Sciatic nerve (tissue), 2 donors: ENCODE measurements at places on chromosomes 7 and 10. TPM values are rescaled to one million over a fixed set of nuclear protein-coding genes. Genes with fewer than 3 reads are reported as not detected.

DNA sequence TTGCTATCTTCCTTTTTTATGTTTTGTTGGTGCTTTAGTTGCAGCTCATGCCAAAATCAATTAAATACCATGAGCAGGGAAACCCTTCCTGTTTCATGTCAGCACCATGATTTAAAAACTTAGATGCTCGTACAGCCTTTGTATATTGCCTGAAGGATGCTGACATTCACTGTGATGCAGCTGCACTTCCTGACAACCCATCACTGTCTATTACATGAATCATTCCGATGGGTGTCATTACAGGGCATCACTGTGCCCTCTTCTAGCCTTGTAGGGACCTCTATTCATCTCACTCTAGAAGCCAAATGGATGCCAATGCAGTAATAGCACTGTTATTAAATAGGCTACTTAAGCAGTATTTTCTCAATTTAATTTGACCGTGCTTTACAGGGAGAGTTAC is 18.3 kb upstream of the ITGB1 start:
- DNase-seq: no peak

DNA sequence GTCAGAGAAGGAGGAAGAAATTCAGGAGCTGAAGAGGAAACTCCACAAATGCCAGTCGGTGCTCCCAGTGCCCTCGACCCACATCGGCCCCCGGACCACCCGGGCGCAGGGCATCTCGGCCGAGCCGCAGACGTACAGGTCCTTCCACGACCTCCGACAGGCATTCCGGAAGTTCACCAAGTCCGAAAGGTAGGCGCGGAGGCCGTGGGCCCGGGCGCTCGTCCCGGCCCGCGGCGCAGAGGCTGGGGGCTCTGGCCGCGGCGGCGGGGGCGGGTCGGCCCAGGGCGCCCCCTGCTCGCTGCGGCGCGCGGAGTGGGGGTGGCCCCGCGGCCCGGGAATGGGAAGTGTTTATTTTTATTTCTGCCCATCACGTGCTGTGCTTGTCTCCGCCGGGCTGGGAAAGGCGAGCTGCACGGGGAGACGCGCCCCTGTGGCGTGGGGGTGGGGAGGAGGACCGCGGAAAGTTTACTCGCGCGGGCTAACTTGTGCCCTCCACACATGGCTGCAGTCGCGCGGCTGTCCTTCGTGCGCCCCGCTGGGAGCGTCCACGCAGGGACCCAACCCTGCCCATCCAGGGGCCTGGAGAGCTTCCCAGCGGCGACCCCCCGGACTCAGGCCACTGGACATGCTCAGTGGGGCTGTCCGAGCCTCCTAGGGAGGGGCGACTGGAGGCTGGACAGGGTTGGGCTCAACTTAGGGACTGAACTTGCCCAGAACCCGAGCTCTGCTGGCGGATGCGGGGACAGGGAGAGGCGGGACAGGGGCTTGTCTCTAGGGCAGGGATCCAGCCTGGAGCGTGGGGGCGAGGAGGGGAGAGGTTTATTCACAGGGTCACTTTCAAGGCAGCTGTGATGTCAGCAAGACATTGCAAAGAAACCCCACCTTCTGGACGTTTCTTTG is 82.6 kb upstream of the PRKG1 start:
- peak; percentile 70 for DNase-seq

GRCh38 chr10:129223363-129223762 is 243.7 kb upstream of the MGMT start:
- DNase-seq: no peak

- DNase-seq: no peak
These were observed 159.2 kb upstream of the FOXP2 start for GRCh38 chr7:114255404-114255841.

DNA sequence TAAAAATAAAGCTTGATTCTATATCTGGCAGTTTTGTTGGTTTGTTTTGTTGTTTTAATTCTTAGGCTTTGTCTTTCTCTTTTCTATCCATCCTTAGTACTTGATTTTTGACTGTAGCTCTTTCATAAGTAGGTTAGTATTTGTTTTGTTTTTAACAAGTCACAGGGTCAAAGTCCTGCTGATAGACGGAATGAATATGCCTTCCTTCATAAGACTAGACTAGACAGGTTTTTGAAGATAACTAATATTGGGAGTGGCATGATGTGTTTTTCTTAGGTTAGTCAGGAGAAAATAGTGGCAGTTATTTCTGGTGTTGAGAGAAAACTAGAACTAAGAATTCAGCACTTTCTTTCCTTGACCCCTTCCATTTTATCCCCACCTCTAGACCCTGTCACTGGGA is 50.4 kb downstream of the CASD1 start:
- no peak for DNase-seq

- DNase-seq: no peak
These were observed 106.5 kb upstream of the SEMA3C start for GRCh38 chr7:81025360-81025759.

GRCh38 chr7:149240637-149241036 is 1.2 kb downstream of the ZNF212 start:
- no peak for DNase-seq

DNA sequence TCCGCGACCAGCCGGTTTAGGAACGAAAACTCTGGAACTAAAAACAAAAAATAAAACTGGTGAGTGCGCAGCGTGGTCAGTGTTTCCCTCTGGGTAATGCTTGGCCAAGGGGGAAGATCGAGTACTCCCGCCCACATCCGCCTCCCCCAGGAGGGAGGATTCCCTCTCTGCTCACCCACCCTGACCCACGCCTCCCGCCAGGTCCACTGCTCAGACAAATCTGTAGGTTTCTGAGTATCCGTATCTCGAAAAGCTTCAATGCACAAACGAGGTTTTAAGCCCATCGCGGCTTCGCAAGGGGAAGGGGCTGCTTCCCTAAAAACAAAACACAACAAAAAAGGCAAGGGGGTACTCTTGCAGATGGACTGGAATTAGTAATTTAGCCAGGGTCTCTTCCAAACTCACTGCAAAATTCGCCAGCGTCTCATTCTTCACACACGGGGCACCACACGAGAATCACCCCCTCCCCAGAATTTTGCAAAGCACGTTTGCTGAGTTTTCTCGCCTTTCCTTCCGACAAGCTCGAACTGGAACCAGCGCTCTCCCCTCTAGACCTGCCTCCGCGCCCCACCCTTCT is 75.2 kb downstream of the INSIG1 start:
- DNase-seq: no peak

DNA sequence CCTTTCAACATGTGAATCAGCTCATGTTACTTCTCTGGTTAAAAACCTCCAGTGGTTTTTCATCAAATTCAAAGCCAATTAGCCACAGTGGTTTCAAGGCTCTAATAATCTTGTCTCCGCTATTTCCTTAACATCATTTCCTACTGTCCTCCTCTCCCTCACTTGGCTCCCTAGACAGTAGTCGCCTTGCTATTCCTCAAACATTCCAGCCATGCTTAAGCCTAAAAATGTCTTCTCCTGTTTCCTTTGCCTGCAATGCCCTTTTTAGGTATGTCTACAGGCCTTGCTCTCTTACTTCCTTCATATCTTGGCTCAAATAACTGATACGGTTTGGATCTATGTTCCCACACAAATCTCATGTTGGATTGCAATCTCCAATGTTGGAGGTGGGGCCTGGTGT is 779.4 kb upstream of the LRRN3 start:
- DNase-seq: no peak

- no peak for DNase-seq
These were observed 43.8 kb upstream of the RABGEF1 start for GRCh38 chr7:66696774-66697191.

- DNase-seq: no peak
These were observed 6.5 kb downstream of the ASB13 start for GRCh38 chr10:5659702-5660528.

DNA sequence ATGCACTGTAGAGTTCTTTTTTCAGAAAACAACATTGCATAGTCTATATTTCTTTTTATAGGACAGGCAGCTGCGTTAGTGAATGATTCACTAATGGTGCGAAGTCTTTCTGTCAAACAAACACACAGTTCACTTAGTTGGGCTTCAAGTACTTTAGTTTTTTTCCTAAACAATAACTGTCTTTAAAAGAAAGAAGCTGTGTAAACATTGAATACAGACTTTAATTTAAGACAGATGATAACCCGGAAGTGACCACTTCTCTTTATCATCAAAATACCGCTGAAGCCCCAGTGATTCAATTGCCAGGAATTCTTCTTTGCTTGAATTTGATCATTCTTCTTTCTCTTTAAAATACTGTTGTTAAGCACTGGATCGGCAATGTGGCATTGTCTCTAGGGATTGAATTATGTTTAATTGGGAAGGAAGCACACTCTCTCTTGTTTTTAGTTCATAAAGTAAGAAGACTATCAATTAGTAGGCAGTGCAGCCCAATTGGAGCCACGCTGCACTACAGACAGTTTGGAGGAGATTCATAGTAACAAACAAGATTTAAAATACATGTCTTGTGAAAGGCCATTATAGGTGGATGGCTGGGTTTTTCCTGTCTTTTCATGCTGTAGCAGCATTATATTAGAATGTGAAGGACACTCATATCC is 30.4 kb downstream of the CNTNAP2 start:
- DNase-seq: no peak

DNA sequence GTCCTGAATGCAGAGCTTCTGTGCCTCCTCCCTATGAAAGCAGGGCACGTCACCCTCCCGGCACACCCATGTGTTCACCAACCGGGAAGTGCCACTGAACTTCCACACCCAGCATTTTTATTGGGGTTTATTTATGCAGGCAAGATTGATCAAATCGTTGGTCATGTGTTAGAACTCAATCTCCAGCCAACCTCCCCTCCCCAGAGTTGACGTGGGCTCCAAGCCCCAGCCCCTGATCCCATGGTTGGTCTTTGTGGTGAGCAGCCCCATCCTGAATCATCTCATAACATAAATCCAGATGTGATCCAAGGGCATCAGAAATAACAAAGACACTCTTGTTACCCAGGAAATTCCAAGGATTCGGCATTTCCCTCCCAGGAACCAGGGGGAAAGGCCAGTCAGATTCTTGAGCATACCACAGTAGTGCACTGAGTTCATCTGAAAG is 151.2 kb downstream of the TPST1 start:
- no peak for DNase-seq

DNA sequence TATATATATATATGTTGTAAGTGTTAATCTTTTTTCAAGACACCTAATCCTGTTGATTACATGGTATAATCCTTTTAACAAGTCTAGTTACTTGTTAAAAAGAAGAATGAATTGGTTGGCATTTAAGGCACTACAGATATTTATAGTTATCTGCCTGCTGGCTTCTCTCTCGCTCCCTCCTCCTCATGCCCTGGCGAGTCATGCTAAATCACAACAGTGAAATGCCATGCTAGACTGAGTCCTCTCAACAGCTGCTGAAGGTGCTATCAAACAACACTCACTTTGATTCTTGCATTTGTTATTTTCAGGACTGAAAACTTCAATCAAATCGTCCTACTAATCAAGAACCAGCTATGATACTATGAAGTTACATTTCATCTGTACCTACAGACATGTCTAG is 15.4 kb downstream of the NRAP start:
- no peak for DNase-seq

GRCh38 chr10:32746869-32747268 is 211.2 kb downstream of the ITGB1 start:
- DNase-seq: no peak

- DNase-seq: no peak
These were observed 295.4 kb upstream of the FZD8 start for GRCh38 chr10:35937546-35937945.

GRCh38 chr10:28381466-28381865 is 78.6 kb upstream of the MPP7 start:
- DNase-seq: no peak

DNA sequence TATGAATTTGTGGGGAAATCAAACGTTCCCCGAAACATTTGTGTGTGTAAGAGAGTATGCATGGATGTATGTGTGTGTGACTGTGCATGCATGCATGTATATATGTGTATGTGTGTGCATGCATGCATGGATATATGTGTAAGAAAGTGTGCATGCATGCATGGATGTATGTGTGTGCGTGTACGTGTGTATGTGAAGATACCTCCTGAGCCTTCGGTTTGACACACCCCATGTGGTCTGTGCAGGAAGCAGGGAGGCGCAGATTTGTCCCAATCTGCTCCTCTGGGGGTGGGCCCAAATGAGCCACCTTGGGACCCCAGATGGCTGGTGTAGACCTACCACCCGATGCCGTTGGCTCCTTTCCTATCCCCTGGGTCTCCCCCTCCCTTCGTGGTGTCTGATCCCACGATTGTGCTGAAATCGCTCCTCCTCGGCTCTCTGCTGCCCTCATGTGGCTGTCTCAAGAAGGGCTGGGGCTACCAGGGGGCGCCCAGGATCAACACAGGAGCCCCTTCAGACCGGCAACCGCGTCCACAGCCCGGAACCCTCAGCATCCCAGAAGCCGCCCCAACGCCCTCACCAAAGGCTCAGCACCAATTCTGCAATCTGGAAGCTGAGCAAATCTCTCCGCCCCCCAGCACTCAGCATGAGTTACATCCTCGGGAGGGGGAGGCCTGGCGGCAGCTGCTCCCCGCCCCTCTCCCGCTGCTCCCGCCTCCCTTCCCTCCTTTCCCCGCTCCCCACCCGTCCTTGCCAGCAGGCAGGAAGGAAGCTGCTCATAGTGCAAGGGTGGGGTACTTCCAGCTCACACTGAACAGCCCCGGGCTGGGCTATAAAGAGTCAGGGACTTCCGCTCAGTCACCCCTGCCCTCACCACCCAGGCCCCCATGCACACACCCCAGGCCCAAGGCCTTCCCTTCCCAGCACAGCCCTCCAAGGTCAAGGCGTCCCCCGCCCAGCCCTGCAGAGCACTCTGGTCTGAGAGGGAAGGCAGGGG is 2.3 kb upstream of the NOS3 start:
- DNase-seq: no peak

GRCh38 chr10:13614530-13615332 is 28.0 kb downstream of the PRPF18 start:
- no peak for DNase-seq

DNA sequence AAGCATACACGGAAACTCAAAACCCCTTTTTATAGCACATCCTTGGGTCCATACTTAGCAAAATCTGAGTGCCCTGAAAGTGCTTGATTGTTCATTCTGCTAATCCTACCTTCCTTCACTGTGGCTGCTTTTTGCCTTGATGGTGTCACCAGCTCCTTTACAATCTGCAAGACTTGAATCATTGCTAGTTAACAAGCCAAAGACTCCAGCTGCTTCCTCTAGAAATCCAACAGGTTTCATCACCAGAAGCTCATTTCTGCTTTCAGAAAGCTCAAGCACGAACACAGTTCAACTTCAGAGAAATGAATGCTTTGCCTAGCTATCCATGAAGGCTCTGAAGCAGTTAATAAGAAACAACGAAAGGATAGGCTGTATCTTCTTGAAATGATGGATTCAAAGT is 38.0 kb downstream of the USP6NL start:
- no peak for DNase-seq

DEPP1 gene
- total RNA-seq: 190 TPM

CFAP69 gene
- 36.1 TPM for total RNA-seq

GPR141 gene
- 1.8 TPM for total RNA-seq

BHLHA15 gene
- total RNA-seq: not detected

DLX6 gene
- not detected for total RNA-seq
